Placental pericyte (primary cell): ENCODE measurements at places on chromosomes 3 and 15. TPM values are rescaled to one million over a fixed set of nuclear protein-coding genes. Genes with fewer than 3 reads are reported as not detected.

The TARS3 gene
- total RNA-seq: 12.5 and 13.9 TPM in 2 replicates

The GRAMD1C gene
- total RNA-seq: 2.8 and 7.7 TPM in 2 replicates

The CDHR4 gene
- total RNA-seq: not detected in 2 replicates

The MKRN2 gene
- total RNA-seq: 44.2 and 45.7 TPM in 2 replicates

The NEK10 gene
- 1.5 and 10.2 TPM in 2 replicates for total RNA-seq

The CD86 gene
- not detected in 2 replicates for total RNA-seq

The PTX3 gene
- total RNA-seq: 130 and 602 TPM in 2 replicates

The IL17RC gene
- total RNA-seq: 43.4 and 46.4 TPM in 2 replicates

The SLC2A2 gene
- not detected in 2 replicates for total RNA-seq

The GOLGA8J gene
- not detected in 2 replicates for total RNA-seq

The ACOX2 gene
- 4.2 and 5.9 TPM in 2 replicates for total RNA-seq

The SUCNR1 gene
- under 0.01 and 0.22 TPM in 2 replicates for total RNA-seq

The SLC24A5 gene
- total RNA-seq: not detected in 2 replicates

The CFAP92 gene
- 0.14 TPM in 1 of 2 replicates, not detected in the other for total RNA-seq

The CLSTN2 gene
- under 0.01 and 3.6 TPM in 2 replicates for total RNA-seq

The OR5H14 gene
- not detected in 2 replicates for total RNA-seq

The NANOGP8 gene
- total RNA-seq: not detected in 2 replicates

The ARHGEF26 gene
- 5.5 and 6.0 TPM in 2 replicates for total RNA-seq

The CCDC13 gene
- total RNA-seq: 0.22 and 0.57 TPM in 2 replicates

The CHP1 gene
- 97.9 and 137 TPM in 2 replicates for total RNA-seq

The FANCD2OS gene
- total RNA-seq: not detected in 2 replicates

The CYP1A1 gene
- total RNA-seq: 0.72 and 1.5 TPM in 2 replicates

The TM4SF4 gene
- total RNA-seq: not detected in 2 replicates

The NEIL1 gene
- total RNA-seq: 0.86 and 1.3 TPM in 2 replicates

The NR1I2 gene
- under 0.01 TPM in 1 of 2 replicates, not detected in the other for total RNA-seq

The SPINK8 gene
- total RNA-seq: not detected in 2 replicates

The GOLGA8O gene
- 0.43 and 0.44 TPM in 2 replicates for total RNA-seq

The SLC12A1 gene
- total RNA-seq: not detected in 2 replicates

The SH2D7 gene
- total RNA-seq: not detected in 2 replicates

The POLQ gene
- 0.66 and 15.2 TPM in 2 replicates for total RNA-seq
